Fibroblast of mammary gland (primary cell): ENCODE measurements at places on chromosomes 12 and 14.

GRCh38 chr14:104299993-104300761 is 161.8 kb downstream of the KIF26A start:
- no peak for DNase-seq

DNA sequence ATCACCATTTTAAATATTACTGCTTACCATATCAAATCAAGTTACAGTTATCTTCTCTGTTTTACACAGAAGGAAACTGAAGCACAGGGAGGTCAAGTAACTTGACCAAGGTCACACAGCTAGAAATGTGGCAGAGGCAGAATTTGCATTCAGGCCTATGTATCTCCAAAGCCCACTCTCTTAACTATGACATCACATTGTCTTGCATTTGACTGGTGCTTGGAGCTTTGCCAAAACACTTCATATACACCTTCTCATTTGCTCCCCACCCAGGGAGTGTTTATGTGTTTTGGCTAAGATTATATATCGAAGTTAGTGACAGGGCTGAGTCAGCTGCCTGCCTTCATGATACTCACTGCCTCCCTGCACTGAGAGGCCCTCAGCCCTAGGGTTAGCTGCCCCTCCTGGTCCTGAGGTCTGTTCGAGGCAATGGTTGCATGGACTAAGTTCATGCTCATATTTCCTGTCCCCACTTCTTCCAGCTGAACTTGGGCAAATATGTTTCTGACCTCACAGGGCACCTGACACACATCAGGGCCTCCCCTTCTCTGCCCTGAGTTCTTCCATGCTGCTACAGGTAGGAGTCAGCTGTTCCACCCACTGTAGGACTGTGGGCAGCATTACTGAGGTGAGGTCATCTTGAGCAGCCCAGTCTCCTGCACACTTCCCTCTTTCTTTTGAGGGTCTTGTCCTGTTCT is 1.8 kb downstream of the GALNT6 start:
- DNase-seq = peak; percentile 50

- DNase-seq = no peak
Observed at GRCh38 chr12:28800129-28800528, 348.9 kb upstream of the FAR2 start.

DNA sequence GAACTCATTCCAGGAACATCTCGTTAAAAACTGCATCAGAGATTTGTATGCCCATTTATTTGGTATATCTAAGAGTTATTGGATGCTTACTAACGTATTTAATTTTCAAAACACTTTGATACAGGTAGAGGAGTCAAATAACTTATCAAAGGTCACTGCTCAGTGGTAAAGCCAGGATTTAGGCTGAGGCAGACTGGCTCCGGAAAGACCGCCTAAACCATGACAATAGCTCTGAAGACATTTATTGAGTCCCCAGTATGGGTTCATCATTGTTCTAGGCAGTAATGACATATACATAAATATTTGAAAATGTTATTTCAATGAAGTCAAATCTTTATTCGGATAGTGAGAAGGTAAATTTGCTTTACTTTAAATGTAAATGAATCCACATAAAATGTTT is 30.3 kb downstream of the WBP11 start:
- no peak for DNase-seq

- DNase-seq = no peak
Observed at GRCh38 chr12:122935318-122935717, 30.9 kb downstream of the ABCB9 start.

- peak; percentile 94 for DNase-seq
Observed at GRCh38 chr14:33120341-33120740, 181.7 kb downstream of the NPAS3 start.

- no peak for DNase-seq
Observed at GRCh38 chr14:65959563-65960024, 526.6 kb upstream of the CCDC196 start.

DNA sequence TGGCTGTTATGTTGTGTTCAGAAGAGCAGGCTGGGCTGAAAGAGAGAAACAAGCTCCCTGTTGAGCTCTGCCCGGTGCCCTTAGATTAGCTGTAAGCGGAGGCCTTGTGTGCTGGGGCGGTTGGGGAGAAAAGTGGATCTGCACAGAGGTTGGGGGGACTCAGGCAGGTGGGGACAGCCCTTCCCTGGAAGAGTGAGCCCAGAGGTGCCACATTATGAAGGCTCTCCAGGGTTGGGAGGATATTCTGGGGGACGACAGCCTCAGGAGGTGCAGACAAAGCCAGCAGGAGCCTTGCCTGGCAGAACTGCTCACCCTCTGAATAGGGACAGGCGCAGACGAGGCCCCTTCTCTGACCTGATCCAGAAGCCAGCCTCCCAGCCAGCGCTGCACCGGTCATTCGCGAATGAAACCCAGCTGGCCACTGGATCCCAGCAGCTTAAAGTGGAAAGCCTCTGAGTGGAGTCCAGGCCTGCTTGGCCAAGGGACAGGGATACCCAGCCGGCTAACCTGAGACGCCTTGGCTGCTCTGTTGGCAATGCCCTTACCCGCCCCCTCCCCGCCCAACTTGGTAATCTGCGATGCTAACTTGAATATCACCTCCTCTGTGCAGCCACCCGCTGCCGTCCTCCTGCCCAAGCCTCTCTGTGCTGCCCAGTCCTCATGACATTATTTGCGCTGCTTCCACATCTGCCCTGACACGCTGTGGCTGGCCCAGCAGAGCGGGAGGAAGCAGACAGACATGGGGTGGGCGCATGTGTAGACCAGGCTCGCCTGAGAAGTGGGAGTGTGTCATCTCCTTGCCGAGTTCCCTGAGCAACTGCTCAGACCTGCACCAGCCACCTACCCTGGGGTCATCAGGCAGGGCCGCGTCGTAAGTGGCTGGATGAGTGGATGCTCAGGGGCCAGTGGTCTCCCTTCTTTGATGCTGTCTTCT is 5.6 kb downstream of the HIP1R start:
- no peak for DNase-seq

GRCh38 chr12:130858084-130858483 is 13.8 kb upstream of the RAN start:
- DNase-seq = no peak

DNA sequence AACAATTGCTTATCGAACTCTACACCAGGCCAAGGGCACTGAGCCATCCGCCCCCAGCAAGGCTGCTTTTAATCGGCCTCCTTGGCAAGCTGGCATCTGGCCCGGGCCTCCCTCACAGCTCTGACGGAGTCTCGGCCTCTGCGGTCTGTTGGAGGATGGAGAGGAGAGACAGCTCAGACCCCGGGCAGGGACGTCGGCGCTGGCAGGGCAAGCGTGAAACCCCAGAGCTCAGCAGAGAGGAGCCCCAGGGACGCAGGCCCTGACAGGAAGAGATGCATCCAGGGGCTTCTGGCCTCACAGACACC is 17.5 kb downstream of the CAMKK2 start:
- peak; percentile 95 for DNase-seq

DNA sequence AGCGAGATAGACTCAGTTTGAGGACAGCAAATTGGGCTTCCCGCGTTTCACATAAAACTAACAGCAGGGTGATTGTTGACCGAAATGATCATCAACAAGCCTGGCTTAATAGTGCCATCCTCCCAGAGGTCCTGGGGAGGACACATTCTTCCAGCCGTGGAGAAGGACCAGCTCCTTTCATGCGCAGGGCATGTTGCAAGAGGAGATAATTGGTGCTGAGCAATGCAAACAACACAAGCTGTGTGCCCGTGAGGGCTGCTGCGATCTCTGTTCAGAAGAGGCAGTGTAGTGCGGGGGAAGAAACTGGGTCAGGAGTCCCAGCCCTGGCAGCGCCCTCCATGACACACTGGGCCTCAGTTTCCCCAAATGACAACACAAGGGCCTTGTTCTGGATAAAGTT is 54.3 kb downstream of the CCDC85C start:
- DNase-seq = no peak

- DNase-seq = no peak
Observed at GRCh38 chr14:20618271-20618749, 23.2 kb downstream of the OR6S1 start.

DNA sequence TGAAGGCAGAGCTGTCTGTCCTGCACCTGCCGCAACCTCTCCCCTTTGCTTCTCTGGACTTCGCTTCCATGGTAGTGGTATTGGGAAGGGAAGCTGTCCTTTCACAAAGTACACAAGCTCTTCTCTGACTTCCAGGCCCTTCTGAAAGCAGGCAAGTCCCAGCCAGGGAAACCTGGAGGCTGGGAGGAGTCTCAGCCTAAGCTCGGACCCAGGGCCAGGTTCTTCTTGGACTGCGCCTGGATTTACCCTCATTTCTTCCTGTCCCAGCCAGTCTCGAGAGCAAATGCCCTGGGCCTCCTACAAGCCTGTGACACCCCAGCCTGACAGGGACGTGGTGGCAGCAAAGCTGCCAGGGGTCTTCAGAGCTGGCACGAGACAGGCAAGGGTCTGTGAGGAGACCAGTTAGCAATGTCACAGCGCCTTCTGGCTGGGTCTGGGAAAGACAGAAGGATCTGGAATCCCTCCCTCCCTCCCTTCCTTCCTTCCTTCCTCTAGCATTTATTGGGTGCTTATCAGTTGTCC is 22.4 kb downstream of the ISCA2 start:
- no peak for DNase-seq

GRCh38 chr14:72851635-72852034 is 42.3 kb downstream of the DPF3 start:
- DNase-seq = no peak

DNA sequence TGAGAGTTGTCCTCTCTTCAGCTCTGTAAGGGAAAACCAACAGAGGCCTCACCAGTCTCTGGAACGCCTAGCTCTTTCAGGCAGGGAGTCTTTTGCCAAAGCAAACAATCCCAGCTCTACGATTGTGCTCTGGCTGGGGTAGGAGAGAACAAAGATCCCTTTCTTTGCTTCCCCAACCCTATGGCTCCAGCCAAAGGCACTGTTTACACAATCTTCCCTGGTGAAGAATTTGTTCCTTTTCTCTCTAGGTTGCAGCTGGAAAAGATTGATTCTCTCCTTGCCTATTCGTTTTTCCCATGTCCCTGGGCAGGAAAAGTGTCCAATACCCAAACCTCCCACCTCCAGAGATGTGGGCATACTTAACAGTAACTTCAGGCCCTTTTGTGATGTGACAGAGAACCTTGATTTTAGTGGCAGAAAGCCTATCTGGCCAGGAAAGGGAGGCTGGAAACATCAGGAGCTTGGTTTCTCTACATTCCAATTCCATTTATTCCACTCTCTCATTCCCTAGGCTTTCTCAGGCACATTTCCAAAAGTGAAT is 16.8 kb downstream of the ATP5MC2 start:
- peak; percentile 67 for DNase-seq

DNA sequence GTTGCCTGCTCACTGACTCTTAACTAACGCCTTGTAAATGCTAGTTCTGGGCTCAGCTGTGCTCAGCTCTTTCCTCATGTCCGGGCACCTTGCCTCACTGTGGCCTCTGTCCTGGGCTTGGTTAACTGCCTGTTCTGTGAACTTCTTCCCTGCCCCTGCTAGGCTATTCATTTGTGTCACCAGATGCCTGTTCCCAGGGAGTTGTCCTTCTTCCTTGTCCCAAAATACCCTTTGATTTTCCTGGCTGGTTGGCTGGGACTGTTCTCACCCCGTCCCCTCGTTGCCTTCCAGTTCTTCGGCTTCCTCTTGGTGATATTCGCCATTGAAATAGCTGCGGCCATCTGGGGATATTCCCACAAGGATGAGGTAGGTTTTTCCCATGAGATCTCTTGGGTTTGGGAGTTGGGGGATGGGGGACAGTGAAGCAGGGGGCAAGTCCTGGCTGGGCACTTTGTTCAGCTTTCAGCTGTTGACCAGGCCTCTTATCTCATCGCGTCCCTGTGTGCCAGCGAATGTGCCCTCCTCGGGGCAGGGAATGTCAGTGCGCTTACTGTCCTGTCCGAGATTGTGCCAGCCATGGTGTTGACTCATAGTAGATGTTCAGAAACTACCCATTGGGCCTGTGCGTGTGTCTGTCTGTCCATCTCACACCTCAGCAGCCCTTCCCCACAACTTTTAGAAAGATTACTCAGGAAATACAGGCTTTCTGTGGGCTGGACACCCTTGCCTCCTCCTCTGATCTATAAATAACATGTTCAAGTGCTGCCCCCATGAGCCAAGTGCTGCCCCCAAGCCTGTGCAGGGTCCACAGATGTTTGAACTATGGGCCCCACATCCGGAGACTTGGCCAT is 33.1 kb downstream of the CD9 start:
- no peak for DNase-seq

- DNase-seq = no peak
Observed at GRCh38 chr12:7985802-7986418, 46.6 kb upstream of the FOXJ2 start.

DNA sequence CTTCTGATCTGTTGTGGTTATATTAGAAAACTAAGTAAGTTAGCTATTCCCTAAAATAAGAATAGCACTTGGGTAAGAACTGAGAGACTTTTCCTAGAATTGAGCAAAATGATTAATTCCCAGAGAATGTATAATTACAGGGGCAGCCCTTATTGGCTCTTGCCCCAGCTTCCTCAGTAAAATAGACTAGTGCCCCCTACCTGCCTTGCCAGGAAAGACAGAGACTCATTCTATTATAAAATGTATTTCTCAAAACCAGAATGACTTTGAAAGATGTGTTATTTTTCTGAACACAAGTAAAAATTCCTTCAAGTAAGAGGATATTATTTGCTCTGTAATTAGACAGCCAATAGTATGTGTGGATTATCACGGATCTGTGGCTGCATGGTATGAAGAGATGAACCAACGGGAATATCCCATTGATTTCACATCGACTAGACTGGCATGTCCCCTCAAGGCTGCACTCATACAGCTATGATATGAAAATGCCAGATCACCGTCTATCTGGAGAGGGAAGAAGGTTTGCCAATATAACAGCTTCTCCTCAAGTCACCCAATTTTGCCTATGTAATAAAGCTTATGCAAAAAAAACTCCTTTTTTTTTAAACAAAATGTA is 7.4 kb upstream of the GLRX5 start:
- DNase-seq = peak; percentile 88

DNA sequence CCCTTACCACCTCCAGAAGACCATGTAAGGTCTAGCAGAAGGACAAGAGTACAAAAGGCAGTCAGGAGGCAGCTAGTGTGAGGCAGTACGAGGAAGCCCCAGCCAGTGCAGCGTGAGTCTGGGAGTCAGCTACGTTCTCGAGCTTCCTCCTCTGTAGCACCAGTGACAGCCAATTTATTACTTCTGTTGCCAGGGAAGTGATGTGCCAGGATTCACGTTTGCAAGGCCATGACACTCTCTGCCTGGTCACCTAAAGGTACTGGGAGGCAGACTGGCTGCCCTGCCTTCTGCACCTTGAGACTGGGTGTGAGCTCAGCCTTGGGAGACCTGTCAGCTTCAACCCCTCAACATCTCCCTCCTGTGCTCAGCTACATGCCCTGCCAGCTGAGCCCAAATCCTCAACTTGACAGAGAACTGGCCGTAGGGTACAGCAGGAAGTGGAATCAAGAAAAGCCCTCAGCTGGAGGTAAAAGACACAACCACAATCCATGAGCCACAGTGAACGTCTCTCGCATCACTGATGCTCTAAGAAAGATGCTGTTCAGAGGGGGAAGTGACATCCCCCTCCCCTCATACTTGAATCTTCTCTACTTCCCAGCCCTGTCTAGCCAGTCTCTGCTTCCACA is 182.5 kb upstream of the RGS6 start:
- DNase-seq = no peak

- DNase-seq = peak; percentile 66
Observed at GRCh38 chr12:1779783-1780182, 40.6 kb upstream of the LRTM2 start.

GRCh38 chr12:44774815-44775411 is 101.2 kb downstream of the NELL2 start:
- peak; percentile 18 for DNase-seq
